Cerebellar cortex (tissue), 1 donor: ENCODE measurements at places on chromosomes 7 and 10.

DNA sequence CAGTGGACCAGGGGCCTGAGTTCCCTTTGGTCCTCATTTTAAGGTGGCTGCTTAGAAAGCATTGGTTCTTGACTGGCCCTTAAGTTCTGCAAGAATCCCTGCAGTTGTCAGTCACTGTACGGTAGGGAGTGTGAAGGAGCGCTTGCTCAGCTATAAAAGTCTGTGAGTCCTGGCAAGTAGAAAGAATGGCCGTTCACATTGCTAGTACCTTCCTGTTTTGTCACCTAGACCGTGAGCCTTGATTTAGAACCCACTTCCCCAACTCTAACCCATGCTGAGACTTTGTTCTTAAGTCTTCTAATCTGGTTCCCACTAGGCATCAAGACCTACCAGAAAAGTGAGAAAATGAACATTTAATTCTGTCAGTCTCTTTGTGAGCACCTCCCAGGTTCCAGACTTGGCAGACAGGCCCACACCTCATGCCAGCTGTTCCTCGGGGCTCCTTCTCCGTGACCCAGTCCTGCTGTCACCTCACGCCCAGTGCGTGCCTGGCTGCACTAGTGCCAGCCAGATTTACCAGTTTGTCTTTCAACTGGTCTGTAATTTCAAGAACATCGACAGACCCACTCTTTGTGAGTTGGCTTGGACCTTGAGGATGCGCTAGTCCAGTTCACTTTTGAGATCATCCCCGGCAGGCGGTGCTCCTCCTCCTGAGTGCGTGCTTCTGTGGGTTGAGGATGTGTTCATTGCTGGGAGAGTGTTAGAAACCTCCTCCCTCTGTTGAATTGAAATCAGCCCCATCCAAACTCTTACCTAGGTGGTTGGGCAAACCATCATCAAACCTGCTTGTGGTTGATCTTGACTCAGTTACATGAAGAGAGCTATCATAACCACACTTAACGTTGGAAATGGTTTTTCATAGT is 78.5 kb downstream of the SHH start:
- no peak for DNase-seq

- DNase-seq: peak; percentile 32
These were observed 551 bp downstream of the WASL start for GRCh38 chr7:123748171-123748733.

GRCh38 chr7:55131142-55131929 is 112.5 kb downstream of the EGFR start:
- no peak for DNase-seq

GRCh38 chr7:155724327-155725005 is 80.0 kb downstream of the RBM33 start:
- DNase-seq: no peak

DNA sequence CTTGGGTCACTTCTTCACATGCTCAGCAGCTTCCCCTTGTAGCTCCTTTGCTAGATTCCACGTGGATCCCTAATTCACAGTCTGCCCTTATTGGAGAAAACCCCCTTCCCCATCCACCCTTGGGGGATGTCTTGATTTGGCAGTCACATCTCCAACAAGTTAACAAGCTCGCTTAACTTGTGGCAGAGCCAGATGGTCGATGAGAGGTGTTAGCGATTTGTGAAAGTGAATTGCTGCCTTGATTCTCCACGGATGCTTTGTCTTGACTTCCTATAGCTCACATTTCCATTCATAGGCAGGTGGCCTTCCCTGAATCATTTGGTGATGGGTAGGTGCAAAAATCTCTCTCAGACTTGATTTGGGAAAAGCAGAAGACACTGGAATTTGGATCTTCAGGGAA is 387.9 kb downstream of the TCERG1L start:
- no peak for DNase-seq

- DNase-seq: no peak
These were observed 12.7 kb upstream of the HECW1 start for GRCh38 chr7:43099750-43100149.

GRCh38 chr10:106175760-106176377 is 988.6 kb downstream of the SORCS1 start:
- no peak for DNase-seq

DNA sequence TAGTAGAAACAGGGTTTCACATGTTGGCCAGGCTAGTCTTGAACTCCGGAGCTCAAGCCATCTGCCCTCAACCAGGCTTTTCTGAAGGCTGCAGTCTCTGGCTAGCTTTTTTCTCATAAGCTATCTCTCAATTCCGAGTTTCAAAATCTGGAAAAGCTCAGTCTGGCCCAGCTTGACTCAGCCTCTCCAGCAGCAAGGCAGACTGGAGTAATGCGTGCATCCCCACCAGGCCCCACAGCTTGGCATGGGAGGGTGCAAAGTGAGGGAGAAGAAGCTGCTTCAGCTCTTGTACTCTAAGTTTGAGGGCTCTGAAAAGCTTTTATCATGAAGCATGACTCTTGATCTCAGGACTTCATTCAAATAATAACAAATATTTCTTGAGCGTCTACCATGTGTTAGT is 4.8 kb downstream of the DHTKD1 start:
- no peak for DNase-seq

DNA sequence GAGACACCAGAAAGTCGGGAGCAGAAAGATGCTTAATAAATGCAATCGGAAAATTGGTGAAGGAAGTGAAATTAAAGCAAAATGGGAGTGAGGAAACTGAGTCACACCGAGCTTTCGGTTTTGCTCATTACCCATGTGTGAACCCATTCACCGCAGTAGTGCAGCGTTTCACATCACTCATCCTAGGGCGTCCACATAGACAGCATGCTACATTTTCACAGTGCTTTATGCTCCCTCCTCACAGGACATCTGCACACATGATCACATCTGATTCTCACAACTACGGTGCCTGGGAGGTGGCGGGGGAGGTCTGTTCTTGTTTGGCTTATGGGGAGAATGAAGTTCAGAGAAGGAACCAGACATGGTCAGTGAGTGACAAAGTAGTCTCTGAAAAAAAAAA is 36.6 kb upstream of the ATP6V0A4 start:
- no peak for DNase-seq

- no peak for DNase-seq
These were observed 33.5 kb upstream of the PDZD8 start for GRCh38 chr10:117408436-117409384.

GRCh38 chr10:96244354-96244753 is 27.0 kb downstream of the BLNK start:
- DNase-seq: no peak

DNA sequence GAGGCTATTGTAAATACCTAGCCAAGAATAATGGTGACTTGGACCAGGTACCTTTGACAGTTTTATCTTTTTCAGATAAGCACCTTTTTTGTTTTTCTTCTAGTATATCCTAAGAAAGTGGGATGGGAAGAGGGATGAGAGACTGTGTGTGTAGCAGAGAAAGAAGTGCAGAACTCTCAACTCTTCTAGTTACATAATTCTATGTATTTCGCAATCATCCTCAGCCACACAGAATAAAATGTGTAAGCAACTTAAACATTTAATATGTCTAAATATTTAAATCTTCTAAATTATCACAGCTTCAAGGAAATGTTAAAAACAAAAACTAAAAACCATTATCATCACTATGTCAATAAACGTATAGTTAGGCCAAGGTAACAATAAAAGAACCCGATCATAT is 42.6 kb upstream of the GSAP start:
- DNase-seq: no peak

DNA sequence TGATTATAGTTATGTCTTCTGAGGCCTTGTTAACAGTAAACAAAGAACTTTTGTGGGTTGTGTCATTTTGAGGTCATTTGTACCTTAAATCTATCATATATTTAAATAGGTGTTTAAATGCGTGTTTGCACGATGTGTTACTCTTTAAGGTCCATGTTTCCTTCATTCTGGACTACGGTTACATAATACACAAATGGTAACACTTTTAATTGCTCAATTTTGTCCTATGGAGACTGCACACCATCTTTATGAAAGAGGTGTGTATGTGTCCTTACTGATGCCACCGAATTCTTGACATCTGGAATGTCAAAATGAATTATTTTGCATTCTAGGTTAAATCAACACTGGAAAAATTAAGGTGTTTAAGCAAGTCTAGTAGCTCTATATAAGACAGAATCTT is 1.7 kb downstream of the PALS2 start:
- no peak for DNase-seq

- peak; percentile 44 for DNase-seq
These were observed 718 bp upstream of the BPGM start for GRCh38 chr7:134645935-134646334.

DNA sequence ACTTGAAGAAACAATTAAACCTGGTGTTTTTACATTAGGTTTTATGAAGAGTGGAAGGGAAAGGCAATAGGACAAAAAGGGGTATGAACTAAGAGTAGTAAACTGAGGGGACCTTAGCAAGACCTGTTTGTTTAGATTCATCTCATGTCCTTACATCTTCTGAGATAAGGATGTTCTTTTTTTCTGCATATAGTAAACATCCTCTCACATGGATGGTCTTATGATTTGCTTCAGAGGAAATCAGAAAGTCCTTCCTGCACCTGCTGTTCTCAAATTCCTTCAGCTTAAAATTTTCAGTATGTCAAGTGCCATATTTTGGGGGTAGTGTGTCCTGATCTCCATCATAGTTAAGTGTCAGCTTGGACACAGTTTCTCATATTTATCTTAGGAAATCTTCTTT is 232.6 kb downstream of the ADK start:
- DNase-seq: no peak

DNA sequence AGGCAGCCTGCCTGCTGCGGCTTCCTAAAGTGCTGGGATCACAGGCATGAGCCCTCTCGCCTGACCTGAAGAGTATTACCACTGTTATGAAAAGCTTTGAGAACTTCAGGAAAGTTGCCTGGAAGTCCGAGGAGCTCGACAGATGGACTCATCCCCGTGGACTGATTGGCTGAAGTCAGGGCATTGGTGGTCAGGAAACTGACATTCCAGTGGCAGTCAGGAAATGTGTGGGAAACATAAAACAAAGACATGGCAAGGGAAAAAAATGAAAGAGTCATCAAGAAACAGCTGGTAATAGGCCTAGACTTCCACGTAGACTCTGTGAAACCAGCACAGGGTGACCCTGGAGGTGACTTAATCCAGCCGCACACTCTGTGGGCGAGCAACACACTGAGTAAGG is 123.3 kb downstream of the CDH23 start:
- DNase-seq: no peak

- DNase-seq: no peak
These were observed 36.6 kb downstream of the PLPP4 start for GRCh38 chr10:120493411-120494312.

GRCh38 chr7:148500978-148501377 is 89.6 kb upstream of the C7orf33 start:
- DNase-seq: peak; percentile 4

DNA sequence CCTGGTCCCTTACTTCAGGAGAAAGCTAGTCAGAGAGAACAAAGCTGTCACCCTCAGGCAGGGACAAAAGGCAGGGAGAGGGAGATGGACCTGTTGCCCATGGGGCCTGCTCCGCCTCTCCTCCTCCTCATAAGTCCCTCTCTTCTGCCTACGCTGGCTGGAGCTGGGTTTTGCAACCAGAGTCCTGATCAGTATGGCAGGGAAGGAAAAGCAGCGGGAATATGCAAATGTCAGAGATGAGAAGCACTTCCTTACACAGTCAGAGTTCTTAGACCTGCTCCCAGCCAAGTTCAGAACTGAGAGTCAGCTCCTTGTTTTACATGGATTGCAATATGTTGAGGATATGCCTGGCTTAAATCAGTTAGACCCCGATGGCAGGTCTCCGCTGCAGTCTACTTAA is 231.1 kb downstream of the ADAM12 start:
- no peak for DNase-seq

GRCh38 chr10:3339531-3339950 is 167.0 kb upstream of the PITRM1 start:
- DNase-seq: no peak

DNA sequence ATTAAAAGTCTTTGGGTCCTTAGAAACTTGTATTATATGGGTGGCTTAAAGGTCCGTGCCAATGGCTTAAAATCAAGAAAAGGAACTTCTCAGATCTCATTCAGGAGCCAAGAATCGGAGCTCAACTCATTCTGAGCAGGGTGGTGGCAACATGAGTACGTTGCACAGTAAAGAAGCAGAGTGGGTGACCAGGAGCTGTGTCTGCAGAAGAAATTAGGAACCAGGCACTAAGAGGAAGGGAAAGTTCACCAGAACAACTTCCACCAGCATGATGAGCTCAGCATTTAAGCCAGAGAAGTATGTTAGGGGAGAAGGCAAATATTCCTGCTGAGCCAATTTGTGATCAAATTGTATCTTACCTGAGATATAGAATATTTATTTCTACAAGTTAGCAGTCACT is 236.0 kb upstream of the NRP1 start:
- no peak for DNase-seq

- no peak for DNase-seq
These were observed 6.4 kb downstream of the CDHR1 start for GRCh38 chr10:84200537-84201243.

DNA sequence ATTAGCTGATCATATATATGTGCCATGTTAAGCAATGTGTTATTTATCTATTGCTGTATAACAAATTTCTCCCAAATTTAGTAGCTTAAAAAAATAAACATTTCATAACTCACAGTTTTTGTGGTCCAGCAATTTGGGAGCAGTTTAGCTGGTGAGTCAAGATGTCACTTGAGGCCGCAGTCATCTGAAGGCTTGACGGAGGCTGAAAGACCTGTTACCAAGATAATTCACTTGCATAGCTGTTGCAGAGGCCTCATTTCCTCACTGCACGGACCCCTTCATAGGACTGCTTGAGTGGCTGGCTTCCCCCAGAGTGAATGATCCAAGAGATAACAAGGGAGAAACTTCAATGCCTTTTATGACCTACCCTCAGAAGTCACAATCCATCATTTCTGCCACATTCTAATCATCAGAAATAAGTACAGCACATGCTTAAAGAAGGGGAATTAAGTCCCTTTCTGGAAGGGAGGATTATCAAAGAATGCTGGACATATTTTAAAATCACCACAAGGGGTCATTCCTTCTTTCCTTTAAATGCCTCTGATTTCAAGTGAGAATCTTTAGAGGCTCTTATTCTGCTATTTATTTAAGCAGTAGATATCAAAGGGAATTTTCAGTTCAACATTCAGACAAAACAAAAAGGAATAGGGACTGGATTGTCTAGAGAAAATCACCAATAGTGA is 10.5 kb upstream of the SRPK2 start:
- peak; percentile 20 for DNase-seq
